ENCODE measurements at places on chromosomes 2 and 18. TPM values are rescaled to one million over a fixed set of nuclear protein-coding genes. Genes with fewer than 3 reads are reported as not detected.
A peak's percentile ranks its signal among the peaks of the same experiment; 100 is the strongest.

- peak; percentile 44 for DNase-seq
Observed at GRCh38 chr2:226211439-226211838, 588.2 kb downstream of the IRS1 start.

Gene IKZF2
- 9.6 TPM for polyA plus RNA-seq

Gene LDLRAD4
- 18.6 TPM for polyA plus RNA-seq

DNA sequence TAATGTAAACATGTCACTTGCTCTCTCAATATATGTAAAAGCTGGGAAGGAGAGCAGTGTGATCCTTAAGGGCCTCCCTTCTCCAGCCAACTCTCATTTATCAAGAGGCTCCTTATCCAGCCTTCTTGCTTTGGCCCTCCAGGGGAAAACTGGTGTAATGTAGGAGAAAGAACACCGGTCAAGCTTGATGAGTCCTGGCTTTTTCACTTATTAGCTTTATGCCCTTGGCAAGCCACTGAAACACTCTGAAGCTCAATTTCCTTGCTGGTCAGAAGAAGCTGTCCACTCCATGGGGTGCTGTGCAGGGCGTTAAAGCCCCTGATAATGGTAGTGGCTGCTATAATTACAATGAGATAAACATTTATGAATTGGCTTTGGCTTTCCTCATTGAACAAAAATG lies 251.2 kb upstream of the RBBP8 start:
- no peak for DNase-seq

- no peak for DNase-seq
Observed at GRCh38 chr2:41027095-41027494, 575.2 kb upstream of the SLC8A1 start.

DNA sequence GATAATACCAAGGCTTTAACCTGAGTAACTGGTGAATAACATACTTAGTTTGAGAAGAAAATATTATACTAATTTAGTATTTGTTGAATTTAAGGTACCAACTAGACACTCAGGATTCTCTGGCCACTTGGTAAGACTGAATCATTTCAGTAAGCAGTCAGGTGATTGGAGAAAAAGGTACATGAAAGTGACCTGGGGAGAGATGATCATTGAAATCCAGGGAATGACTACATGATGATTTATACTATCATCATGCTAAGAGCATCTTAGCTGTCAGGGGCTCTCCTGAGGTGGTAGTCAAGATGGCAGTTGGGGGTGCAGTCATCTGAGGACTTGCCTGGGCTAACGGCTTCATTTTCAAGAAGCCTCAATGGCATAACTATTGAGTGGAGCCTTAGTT lies 571.2 kb upstream of the ACVR2A start:
- DNase-seq, result no peak

GRCh38 chr2:101341901-101342624 lies 33.6 kb upstream of the RNF149 start:
- peak; percentile 38 for DNase-seq

Gene SEH1L
- polyA plus RNA-seq, result 33.0 TPM

DNA sequence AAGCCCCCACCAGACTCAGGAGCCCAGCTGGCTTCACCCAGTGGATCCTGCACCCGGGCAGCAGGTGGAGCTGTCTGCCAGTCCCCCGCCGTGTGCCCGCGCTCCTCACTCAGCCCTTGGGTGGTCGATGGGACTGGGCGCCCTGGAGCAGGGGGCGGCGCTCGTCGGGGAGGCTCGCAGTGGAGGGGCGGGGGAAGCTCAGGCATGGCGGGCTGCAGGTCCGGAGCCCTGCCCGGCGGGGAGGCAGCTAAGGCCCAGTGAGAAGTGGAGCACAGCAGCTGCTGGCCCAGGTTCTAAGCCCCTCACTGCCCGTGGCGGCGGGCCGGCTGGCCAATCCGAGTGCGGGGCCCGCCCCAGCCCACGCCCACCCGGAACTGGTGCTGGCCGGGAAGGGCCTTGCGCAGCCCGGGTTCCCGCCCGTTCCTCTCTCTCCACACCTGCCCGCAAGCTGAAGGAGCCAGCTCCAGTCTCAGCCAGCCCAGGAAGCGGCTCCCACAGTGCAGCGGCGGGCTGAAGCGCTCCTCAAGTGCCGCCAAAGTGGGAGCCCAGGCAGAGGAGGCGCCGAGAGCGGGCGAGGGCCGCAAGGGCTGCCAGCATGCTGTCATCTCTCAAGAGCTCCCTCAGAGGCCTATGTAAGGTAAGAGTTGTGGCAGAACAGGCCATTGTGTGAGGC lies 1307.8 kb upstream of the TMEFF2 start:
- no peak for DNase-seq

DNA sequence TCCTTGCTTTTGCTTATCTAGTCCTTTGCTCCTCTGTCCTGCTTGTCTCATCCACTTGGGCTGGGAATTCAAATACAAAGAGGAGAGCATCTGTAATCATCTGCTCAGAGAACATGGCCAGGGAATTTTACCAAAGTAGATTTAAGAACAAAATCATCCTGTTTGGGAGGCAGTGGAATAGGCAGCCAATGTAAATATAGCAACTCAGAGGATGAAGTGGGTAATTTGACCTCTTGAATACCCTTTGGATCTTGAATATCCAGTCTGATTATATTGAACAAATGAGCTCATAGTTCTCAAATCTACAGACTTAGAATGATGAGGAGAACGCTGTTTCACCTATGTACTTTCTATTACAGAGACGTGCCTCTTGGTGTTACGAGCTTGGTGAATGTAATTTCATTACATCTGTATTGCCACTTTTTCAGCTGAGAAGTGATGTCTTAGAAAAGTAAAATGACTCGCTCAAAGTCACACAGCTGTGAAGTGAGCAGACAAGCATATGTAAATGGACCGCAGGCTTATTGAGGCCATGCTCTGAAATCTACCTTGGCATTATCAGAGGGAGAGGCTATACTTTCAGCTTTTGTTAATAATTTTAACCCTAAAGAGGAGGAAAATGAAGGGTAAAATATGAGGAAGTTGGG lies 266.3 kb downstream of the MTX2 start:
- no peak for DNase-seq

- DNase-seq, result no peak
Observed at GRCh38 chr2:179186126-179186525, 78.5 kb downstream of the SESTD1 start.

DNA sequence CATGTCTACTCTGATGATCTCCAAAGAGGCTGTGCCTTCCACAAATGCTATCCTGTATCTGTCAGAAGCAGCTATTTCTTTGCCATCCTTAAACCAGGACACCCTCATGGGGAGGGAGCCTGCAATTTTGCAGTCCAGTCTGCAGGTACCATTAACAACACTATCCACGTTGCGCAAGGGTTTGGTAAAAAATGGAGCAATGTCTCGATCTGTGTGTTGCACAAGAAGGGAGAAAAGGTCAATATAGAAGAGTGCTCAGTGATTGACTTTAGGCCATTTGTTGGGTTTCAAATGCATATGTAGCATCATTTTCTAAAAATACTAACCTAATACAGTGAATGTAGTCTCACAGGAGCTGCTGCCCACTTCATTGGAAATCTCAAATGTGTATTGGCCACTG lies 74.3 kb downstream of the TTN start:
- DNase-seq, result no peak

Gene TMEM200C
- 4.6 TPM for polyA plus RNA-seq

DNA sequence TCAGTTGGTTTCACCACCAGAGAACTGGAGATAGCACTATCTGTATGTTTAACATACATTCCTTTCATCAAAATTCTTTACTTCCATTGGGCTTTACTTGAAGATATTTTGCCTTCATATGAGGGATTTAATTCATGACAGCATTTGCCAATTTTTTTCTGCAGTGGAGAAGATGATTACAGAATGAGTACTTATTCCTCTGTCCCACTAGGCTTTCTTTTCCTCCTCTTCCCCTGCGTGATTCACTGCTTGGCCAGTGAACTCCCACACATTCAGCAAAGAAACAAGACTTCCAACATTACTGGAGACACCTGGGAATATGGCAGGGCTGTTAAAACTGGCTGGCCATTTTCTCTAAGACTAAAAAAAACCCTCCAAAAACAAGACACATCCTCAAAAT lies 425.8 kb upstream of the KCNH7 start:
- DNase-seq, result no peak

Gene LYPD6B
- polyA plus RNA-seq, result 35.8 TPM

Gene DSG4
- polyA plus RNA-seq, result not detected

GRCh38 chr2:176121190-176122051 lies 1.1 kb upstream of the HOXD9 start:
- DNase-seq, result no peak

Gene UGT1A8
- not detected for polyA plus RNA-seq

- no peak for DNase-seq
Observed at GRCh38 chr2:236034974-236035373, 133.2 kb downstream of the GBX2 start.

GRCh38 chr2:236483102-236483501 lies 86.5 kb upstream of the ACKR3 start:
- DNase-seq, result no peak

- no peak for DNase-seq
Observed at GRCh38 chr2:215796140-215796855, 217.1 kb downstream of the MREG start.

- DNase-seq, result no peak
Observed at GRCh38 chr2:217529271-217529670, 473.5 kb downstream of the TNS1 start.

GRCh38 chr18:57624988-57625387 lies 3.4 kb upstream of the NARS1 start:
- no peak for DNase-seq

DNA sequence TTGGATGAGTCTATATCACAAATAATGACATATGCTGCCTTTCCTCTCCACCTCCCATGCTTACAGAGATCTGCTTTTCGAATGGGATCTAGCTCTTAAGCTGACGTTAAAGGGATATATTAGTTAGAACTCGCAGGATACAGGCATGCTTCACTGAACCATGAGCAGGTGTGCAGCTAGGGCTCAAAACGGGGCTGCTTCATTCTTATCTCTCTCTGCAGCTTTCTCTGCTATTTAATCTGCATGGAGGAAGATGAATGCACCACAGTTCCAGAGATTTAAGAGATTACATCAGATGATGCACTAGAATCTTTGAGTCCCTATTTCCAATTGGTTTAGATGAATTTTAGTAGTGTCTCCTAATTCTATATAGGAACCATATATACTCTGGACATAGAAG lies 327.0 kb downstream of the RAD51AP2 start:
- DNase-seq, result no peak

GRCh38 chr18:67010919-67011318 lies 407.0 kb upstream of the CDH19 start:
- no peak for DNase-seq

GRCh38 chr2:29241955-29242565 lies 126.8 kb downstream of the CLIP4 start:
- DNase-seq, result no peak

Gene HMSD
- 0.63 TPM for polyA plus RNA-seq

GRCh38 chr2:105188343-105188742 lies 53.2 kb upstream of the GPR45 start:
- no peak for DNase-seq

Gene AFF3
- 21.1 TPM for polyA plus RNA-seq

- no peak for DNase-seq
Observed at GRCh38 chr18:55515214-55515613, 72.8 kb downstream of the TCF4 start.

Gene ASXL3
- polyA plus RNA-seq, result 10.7 TPM

- DNase-seq, result no peak
Observed at GRCh38 chr2:156630579-156631337, 194.6 kb downstream of the GPD2 start.

GRCh38 chr2:167954495-167954894 lies 292.9 kb downstream of the STK39 start:
- DNase-seq, result no peak

DNA sequence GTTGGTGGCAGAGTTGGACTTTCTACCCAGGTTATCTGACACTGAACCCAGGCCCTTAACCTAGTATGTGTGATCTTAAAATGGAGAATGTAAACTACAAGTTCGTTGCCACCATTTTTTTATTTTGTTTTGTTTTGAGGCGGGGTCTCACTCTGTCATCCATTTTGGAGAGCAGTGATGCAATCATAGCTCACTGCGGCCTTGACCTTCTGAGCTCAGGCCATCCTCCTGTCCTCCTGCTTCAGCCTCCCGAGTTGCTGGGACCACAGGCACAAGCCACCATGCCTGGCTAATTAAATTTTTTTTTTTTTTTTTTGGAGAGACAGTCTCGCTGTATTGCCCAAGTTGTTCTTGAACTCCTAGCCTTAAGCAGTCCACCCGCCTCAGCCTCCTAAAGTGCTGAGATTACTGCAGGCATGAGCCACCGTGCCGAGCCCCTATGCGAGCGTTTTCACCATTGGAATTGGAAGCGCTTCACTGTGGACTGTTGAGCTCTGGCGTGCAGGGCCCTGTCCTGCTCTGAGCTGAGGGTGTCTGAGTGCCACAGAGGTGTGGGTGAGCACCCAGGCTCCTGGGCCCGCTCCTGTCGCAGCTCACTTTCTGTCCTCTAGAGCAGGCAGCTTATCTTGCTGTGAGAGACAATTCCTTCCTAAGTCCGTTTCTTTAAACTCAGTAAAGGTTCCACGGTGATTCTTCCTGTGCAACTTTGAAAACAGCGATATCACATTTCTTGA lies 186.9 kb downstream of the LDLRAD4 start:
- no peak for DNase-seq

Gene RIT2
- polyA plus RNA-seq, result not detected

DNA sequence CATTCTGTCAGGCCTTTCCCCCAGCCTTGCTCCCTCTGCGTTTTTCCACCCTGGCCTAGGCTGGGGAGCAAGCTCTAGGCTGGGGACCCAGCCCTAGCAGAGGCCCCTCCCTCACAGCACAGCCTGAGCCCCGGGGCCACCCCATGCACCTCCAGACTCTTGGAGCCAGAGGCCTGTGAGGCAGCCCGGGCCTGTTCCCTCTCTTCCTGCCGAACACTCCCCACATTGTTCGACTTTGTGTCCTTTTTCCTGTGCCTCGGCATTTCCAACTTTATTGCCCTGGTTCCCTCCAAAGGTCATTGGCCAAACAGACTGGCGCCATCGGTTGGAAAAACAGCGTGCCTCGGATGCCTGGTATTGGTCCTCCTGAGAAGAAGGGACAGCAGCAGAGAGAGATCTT lies 79.7 kb downstream of the HS1BP3 start:
- no peak for DNase-seq

- DNase-seq, result no peak
Observed at GRCh38 chr2:135043345-135043744, 3.9 kb downstream of the MAP3K19 start.

- DNase-seq, result no peak
Observed at GRCh38 chr2:148065936-148066335, 45.0 kb downstream of the MBD5 start.

GRCh38 chr2:98026927-98027522 lies 31.3 kb upstream of the TMEM131 start:
- DNase-seq, result no peak

Gene CHN1
- polyA plus RNA-seq, result 170 TPM

Gene PLGLB1
- polyA plus RNA-seq, result 9.9 TPM

Gene KRTCAP3
- 14.2 TPM for polyA plus RNA-seq

- no peak for DNase-seq
Observed at GRCh38 chr18:8279346-8279745, 329.9 kb upstream of the RAB12 start.

Measured in left lung (tissue), 14 donors.